ENCODE measurements at places on chromosomes 2 and 18.

- DNase-seq: no peak
Measured at GRCh38 chr2:221077251-221077650, 494.9 kb downstream of the EPHA4 start.

DNA sequence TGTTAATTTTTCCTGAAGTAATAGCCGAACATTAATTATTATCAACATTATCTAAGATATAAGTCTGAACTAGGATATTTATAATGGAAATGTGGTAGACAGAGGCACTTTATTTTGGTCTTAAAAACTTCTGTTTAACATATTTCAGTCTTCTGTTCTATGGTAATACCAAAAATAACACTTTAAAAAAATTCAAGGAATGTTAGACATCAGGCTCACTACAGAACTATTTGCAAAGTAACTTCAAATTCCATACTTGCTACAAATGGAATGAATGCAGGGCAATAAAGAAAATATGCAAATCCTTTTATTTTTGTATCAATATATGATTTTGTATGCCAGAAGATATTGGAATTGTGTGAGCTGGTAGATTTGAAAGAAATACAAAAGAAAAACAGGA lies 345.5 kb upstream of the DSEL start:
- DNase-seq: no peak

DNA sequence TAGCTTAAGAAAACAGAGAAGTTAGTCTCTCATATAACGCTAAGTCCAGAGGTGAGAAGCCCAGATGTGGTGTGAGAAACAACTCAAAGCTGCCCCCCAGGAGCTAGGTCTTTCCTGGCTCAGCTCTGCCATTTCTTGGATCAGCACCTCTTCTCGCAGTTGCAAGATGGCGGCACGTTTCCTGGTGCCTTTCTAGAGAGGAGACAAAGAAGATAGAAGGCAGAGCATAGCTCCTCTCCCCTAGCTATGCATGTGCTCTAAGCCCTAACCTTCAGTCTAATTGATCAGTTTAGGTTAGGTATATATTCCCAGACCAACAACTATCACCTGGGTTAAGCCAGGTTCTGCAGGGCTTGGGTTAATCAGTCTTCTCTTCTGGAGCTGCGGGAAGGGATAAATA lies 119.5 kb upstream of the RAB12 start:
- DNase-seq: no peak

GRCh38 chr2:11356764-11357163 lies 12.3 kb upstream of the ROCK2 start:
- no peak for DNase-seq

DNA sequence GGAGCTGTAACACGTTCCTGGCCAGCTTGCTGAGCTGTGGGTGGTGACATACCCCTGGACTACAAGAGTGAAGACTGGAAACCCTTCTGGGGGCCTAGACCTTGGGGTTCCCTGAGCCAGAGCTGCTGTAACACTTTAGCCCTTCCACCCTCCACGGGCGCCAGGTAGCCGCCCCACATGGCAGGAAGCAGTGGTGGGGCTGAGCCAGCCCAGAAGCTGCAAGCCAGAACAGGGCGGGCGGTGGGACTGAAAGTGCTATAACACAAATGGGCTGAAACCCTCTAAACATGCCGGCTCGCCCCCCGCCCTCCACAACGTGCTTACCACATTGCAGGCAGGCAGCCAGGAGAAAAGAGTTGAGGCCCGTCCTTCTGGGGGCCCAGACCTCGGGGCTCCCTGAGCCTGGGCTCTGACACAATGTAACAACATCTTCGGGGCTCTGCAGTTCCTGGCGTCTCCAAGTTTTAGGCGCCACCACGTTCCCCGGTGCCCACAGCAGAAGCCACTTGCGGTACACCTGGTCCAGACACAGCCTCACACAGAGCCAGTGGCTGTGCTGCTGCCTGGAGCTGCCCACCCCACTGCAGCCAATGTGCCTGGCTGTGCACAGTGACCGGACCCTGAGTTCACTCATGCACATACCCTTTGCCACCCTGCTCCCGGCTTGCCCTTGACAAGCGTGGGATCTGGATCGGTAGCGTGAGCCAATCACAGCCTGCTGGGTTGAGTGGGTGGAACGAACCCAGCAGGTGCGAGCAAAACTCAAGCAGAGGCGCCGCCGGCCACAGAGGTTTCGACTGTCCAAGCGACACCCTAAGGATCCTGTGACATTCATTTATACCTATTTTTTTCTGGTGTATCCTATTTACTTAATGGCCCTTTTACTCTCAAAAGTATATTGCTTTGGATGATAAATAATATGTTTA lies 127.4 kb upstream of the FHL2 start:
- no peak for DNase-seq

DNA sequence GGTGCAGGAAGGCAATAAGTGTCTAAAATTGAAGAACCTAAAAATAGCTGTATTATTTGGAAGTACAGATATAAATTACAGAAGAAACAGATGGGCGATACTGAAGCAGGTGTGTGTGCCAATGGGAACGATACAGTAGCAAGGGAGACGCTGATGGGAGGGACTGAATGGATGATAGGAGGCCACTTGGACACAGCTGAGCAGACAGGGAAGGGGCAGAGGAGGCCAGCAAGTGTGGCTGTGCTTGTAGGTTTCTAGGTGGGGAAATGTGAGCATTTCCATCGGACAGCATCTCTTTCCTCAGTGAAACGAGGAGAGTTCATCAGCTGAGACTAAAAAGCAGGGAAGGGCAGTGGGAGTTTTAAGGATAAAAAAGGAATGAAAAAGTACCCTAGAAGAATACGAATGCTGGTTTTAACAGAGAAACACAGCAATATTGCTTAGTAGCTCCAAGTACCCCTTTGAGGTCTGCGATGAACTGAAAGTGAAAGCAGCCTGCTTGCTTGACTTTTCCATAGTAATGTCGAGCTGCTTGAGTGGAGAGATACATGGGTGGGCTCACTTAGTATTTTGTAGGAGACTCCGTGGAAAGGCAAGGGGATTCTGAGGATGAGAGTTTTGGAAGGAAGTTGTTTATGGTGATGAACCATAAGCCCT lies 91.7 kb upstream of the EPC2 start:
- no peak for DNase-seq

DNA sequence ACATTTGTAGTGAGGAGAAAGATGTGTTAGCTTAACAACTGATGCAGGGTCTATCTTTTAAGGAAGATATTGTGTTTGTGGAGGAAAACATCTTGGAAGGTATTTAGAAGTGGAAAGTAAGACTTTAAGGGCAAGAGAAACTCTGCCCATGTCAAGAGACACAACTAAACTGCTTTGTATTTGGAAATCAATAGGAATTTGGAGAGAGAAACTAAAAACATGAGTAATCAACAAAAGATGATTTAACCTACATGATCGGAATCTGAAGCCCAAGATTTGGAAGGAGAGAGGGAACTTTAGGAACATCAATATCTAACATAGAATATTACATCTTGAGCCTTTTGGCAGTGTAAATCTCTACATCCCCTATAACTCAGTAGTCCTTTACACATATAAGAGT lies 184.2 kb upstream of the COL3A1 start:
- no peak for DNase-seq

- peak; percentile 86 for DNase-seq
Measured at GRCh38 chr2:130336877-130337734, 5.6 kb upstream of the IMP4 start.

DNA sequence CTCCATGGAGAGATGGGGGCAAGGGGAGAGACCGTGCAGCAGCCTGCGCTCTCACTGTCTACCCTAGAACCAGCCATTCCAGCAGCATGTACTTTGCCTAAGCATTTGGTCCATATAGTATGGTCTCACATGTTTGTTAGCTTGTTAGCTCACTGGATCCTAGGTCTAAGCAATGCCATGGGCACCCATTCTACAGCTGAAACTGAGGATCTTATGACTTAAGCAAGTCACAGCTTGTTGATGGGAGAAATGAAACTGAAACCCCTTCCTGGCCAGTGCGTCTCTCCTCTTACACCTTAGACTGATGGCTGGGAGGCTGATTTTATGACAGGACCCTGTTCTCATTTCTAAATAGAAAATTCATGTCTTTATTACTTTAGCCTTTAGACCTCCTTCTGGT lies 90.1 kb downstream of the EPAS1 start:
- DNase-seq: no peak

- no peak for DNase-seq
Measured at GRCh38 chr2:105454801-105455485, 56.1 kb upstream of the FHL2 start.

GRCh38 chr2:188984065-188984491 lies 9.9 kb downstream of the COL3A1 start:
- no peak for DNase-seq

DNA sequence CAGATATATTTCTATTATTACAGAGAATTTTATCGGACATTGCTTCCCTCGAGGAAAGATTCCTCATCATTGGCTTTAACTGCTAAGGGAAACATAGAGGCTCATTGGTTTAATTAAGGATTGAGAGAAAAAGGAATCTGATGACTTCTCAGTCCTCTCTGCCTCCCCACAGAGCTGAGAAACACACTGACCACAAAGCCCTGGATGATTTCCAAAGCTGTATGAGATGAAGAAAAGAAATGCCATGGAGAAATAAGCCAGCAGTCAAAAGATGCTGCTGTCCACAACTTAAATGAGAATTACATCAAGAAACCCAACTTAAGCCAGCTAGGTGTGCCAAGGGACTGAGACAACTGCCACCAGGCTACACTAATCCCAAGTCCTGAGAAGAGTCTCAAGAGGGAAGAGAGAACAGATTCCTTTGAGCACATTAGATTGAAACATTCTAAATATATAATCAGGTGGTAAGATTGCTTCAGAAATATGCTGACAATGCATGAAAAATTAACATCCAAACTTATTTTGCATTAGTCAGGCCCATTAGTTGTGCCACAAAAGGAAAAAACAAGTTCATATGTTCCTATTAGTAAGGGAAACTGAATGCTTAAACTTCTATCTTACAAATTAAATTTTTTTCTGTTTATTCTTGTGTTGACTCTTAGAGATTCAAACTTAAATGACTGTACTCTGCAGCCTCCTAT lies 308.1 kb upstream of the CYRIA start:
- DNase-seq: no peak

DNA sequence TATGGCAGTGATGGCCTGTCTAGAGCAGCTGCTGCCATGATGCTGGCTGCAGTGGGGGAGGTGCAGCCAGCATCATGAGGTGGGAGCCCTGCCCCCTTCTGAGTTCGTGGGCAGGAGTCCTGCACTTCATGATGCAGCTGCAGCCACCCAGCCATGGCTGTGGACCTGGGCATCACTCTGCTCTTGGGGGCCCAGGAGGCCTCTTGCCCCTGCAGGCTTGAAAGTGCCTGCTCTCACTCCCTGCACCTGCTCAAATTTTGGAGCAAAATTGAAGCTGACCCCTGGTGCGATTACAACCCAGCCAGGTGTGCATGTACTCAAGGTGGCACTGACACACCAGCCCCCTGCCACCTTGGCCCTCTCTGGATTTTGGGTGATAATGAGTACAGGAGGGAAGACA lies 712.9 kb downstream of the NUP35 start:
- DNase-seq: no peak

Measured in anterior cingulate cortex (tissue), 58 donors.